ENCODE measurements at places on chromosomes 16 and 17.

GRCh38 chr16:89541792-89542191, 18.7 kb upstream of the RPL13 start:
- DNase-seq = no peak

- DNase-seq = peak; percentile 41
Observed at GRCh38 chr17:65055708-65056638, 567 bp downstream of the GNA13 start.

DNA sequence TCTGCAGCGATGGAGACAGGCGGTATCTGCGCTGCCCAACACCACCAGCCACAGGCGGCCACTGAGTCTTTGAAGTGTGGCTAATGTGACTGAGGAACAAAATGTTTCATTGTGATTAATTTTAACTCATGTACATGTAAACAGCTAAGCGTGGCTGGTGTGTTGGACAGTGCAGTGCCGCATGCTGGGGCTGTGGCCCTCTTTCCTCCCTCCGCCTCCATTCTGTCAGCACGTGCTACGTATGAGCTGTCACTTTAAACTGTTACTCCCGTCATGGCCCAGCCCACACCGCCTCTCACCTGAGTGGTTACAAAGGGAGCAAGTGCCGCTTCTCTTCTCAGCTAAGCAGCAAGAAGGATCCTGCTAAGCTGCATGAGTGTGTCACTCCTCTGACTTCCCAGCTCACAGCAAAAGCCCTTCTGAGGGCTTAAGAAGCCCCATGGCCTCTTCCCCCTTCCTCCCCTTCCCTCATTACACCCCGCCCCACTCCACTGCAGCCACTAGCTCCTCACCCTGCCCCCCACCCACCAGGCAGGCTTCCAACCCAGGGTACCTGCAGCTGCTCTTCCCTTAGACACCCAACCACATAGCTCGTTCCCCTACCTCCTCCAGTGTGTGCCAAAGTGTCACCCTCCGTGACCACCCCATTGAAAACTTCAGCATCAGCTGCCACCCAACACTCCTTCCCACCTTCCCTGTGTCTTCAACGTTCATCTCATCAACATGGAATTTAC, 15.0 kb downstream of the HASPIN start:
- peak; percentile 43 for DNase-seq

DNA sequence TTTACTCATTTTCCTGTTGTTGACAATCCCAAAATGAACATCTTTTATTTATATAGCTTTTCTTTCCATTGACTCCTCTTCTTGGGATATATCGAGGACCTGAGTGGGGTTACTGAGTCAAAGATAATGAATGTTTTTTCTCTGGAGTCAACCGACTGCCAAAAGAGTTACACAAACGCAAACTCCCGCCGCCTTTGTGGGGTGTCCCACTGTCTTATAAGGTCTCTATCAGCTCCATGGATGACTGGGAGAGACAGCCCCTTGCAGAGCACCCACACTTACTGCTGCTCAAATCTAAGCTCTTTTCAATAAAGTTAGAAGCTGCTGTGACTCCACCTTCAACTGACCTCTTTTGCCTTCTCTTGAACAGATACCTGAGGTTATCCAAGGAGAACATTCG, 25.2 kb downstream of the C16orf78 start:
- DNase-seq = no peak

DNA sequence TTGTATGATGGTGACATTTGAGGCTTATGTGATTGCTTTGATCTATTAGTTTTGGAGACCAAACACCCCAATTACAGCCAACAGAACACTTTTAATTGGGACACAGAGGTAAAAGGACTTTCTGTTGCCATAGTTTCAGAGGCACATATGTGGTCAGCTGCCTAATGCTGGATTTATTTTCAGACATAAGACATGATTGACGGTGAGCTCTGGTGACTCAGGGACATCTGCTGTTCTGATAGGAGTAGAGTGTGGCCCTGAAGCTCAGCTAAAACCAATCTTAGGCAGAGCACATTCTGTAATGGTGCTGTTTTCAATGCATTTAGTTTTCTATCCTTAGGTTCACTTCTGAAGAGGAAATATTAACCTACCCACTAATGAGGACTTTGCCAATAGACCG, 247.1 kb downstream of the UTP18 start:
- DNase-seq = no peak

DNA sequence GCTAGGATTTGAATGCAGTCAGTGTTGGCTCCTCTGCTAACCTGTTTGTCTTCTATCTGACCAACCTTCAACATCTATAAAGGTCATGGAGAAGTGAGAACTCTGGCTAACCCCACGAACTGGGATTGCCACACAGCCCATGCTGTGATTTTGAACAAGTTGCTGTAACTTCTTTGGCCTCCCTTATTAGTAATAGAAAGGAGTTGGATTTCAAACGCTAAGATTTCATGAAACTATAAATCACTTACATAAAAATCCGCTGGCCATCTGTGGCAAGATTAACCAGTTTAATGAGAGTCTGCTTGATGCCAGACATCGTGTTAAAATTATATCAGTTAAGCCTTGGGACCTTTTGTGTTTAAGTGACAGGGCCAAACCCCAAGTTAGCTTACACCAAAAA, 53.4 kb downstream of the HSD17B2 start:
- DNase-seq = no peak

- no peak for DNase-seq
Observed at GRCh38 chr17:36765436-36766043, 164.2 kb downstream of the MRM1 start.

- no peak for DNase-seq
Observed at GRCh38 chr16:13165024-13165423, 263.6 kb downstream of the SHISA9 start.

DNA sequence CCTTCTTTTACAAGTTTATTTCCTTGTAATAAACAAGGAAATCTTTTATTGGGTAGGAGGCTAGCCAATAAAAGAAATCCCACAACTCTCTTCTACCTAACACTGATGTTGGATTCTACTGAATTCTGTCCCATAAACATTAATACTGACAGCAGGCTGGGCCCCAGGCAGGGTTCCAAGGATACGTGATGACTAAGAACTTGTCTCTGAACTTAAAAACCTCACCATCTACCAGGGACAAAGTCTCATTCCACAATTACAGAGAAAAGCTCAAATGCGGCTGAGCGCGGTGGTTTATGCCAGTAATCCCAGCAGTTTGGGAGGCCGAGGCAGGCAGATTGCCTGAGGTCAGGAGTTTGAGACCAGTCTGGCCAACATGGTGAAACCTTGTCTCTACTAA, 64.9 kb downstream of the ARHGAP17 start:
- no peak for DNase-seq

- DNase-seq = no peak
Observed at GRCh38 chr17:35359398-35359797, 14.0 kb downstream of the SLFN11 start.

GRCh38 chr17:69744512-69745070, 330.1 kb downstream of the MAP2K6 start:
- no peak for DNase-seq

GRCh38 chr16:89150090-89150835, 21.3 kb upstream of the CDH15 start:
- no peak for DNase-seq
